Testis (tissue), 5 donors: ENCODE measurements at places on chromosomes 7 and 10. TPM values are rescaled to one million over a fixed set of nuclear protein-coding genes. Genes with fewer than 3 reads are reported as not detected.

AKR1E2 gene
- polyA plus RNA-seq = 79.6 TPM

SPDYE2 gene
- 19.5 TPM for polyA plus RNA-seq

PRR15 gene
- 2.2 TPM for polyA plus RNA-seq

DNA sequence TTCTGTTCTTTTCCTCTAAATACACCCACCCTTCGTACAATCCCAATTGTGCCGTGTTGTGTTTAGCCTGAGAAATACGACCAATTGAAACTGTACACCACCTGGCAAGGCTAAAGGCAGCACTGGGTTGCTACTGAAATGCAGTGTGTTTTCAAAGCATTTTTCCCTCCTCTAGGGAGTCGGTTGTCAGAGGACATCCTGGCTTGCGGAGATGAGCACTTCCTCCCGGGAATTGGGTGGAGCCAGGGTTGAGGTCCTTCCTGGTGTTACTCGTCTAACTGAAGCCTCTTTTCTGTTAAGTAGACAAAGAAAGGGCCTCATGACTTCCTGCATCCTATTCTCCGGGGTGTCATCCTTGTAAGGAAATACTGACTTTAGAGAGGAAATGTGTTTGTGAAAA lies 133.5 kb downstream of the MTPAP start:
- no peak for DNase-seq
